ENCODE measurements at places on chromosomes 5 and 9.

DNA sequence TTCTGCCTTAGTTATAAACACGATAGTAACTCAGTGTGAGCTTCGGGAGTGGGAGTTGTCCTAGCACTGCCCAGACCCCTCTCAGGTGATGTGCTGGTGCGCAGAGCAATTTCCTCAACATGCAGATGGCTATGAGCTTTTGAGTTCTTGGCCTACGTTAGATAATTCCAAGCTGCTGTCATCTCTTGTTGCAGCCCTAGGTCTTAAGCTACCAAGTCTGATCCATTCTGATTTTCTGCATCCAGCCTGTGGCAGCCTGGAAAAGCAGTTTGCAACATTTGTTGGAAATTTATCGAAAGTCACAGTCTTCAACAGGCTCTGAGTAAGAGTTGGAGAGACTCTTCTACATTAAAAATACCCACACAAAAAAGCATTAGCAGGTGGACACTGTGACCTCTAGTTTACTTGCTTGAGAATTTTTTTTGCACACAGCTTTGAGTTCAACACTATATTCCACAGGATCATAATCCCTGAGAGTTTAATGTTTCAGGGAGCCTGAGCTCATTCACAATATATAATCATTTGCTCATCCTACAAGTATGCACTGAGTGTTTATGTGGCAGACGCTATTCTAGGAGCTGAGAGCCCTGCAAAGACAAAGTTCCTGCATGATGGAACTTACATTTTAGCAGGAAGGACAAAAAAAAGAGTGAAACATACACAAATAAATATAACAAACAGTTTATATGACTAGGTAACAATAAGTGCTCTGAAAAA lies 91.6 kb downstream of the UBE2QL1 start:
- no peak for DNase-seq

- no peak for DNase-seq
These were observed 32.6 kb downstream of the SPATA31D1 start for GRCh38 chr9:82021198-82021597.

DNA sequence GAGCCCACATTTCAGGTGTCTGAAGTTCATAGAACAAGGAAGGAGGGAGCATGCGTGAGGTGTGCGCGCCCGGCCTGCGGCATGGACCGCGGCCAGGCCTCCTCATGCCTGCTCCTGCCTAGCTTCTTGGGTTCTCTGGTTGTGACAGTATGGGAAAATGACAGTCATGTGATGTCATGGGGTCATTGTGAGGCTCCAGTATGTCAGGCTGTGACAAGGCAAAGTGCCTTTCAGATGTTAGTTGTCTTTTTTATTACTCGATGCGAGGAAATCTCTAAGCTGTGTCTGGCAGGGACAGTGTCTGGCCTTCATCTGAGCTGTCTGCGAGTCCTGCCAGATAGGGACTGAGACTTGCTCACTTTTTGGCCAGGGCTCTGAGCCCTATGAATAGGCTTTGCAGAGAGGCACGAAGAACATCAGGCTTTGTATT lies 13.3 kb downstream of the UCK1 start:
- no peak for DNase-seq

GRCh38 chr9:27391040-27391895 lies 94.3 kb upstream of the EQTN start:
- DNase-seq = no peak

DNA sequence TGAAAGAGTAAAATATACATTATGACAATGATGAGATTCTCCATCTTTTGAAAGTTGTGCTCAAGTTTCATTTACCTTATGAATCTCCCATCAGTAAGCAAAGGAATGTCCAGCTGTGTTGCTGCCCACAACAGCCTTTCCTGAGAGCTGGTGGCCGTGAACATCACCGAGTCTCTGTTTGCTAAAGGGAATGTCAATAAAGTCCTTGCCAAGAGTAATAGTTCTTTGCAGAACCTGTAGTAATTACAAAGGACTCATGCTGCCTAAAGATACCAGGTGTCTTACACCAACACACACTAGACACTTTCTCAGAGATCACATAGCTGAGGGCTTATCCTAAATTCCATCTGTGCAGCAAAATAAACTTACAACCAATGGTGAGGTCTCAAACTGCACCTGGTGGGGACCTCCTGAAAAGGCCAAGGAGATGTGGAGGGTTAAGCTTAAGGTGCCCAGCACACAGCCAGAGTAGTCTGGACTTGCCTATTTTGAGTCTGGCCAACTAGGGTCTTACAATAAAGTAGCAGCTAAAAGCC lies 111.1 kb upstream of the DAPK1 start:
- DNase-seq = no peak

- no peak for DNase-seq
These were observed 161.5 kb downstream of the NXNL2 start for GRCh38 chr9:88696501-88696900.

GRCh38 chr9:136545692-136545964 lies 220 bp downstream of the NOTCH1 start:
- DNase-seq = no peak

DNA sequence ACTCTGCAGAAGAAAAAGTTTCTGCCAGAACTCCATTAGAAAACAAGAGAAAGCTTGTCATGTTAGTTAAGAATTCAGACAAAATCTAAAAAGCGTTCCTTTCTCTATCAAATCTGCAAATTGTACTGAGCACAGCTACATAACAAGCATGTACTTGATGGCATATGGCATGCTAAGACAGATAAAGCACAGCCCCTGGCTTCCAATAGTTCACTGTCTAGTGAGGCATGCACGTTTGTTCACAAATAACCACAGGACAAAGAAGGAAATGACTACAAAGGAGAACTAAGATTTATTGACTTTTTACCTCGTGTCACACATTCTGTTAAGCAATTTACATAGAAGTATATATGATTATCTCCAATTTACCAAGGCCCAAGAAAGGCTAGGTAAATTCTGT lies 518.2 kb upstream of the TLE4 start:
- no peak for DNase-seq

DNA sequence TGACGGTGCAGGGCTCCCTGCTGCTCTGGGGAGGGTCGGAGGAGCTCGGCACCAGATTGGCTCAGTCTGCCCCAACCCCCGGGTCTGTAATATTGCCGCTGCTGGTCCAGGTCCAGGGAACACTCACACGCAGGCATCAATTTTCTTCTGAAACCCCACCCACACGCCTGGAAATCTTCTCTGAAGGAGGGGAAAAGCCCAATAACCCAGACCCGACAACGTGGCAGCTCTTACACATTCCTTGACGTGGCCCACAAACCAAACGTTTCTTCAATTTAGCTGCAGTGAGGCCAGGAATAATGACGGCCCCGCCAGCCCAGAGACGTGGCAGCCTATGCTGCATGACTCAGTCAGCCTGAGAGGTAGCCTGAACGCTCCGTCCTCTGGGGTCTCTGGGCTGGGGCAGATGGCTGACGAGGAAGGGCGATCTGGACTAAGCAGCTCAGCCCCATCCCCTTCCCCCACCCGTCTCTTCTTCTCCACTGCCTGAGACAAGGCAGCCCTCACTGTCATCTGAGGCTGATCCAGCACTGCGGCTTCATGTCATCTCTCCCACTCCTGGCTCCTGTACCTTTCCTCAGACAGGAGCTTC lies 9.9 kb upstream of the SPARC start:
- DNase-seq = no peak
